ENCODE measurements at places on chromosomes 3 and 15.

DNA sequence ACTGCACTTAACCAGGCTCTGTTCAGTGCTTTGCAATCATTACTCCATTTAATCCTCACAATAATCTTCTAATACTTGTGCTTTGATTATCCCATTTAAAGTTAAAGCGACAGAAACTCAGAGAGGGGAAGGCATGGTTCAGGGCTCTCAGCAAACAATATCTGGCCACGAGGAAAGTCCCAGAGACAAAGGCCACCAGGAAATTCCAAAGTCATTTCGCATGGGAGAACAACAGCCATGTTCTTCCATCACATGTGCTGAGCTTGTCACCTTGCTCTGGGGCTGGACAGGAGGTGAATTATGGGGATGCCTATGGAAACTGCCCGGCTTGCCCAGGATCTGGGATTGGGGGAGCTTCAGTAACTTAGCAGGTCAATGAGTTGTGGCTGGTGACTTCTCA lies 66.2 kb upstream of the HRH1 start:
- DNase-seq, result no peak

- DNase-seq, result no peak
Observed at GRCh38 chr15:90986790-90987507, 7.4 kb downstream of the PRC1 start.

GRCh38 chr3:99846477-99847160 lies 29.0 kb downstream of the CMSS1 start:
- no peak for DNase-seq

DNA sequence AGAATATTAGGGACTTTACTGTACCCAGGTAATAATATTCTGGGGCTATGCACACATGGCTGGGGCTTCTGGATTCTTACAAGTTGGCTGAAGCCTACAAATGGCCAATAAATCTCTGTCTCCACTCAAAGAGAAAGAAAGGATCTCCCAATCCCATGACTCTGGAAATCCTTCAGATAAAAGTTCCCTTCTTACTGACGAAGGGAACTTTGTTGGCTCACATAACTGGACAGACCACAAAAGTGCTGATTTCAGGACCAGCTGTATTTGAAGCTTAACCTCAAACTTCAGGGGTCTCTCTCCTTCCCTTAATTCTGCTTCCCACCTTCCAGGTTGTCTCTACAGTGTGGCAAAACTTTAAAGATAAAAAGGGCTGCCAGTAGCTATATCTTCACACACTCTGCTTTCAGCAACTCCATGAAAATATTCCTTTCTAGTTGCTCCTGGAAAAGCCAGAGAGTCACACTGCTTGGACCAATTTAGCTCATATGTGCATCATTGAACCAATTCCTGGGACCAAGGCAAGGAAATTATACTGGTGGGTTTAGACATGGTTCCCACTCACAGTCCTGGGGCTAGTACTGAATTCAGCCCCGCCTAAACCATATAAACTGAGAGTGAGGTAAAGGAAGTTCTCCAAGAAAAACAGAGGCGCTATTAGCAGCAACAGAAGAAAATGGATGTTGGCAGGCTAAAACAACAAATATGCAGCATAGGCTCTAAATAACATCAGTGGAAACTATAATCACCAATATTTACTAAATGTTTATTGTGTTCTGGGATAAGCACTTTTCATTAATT lies 290.0 kb upstream of the GADL1 start:
- no peak for DNase-seq

- DNase-seq, result no peak
Observed at GRCh38 chr3:1696669-1697275, 401.9 kb upstream of the CNTN4 start.

DNA sequence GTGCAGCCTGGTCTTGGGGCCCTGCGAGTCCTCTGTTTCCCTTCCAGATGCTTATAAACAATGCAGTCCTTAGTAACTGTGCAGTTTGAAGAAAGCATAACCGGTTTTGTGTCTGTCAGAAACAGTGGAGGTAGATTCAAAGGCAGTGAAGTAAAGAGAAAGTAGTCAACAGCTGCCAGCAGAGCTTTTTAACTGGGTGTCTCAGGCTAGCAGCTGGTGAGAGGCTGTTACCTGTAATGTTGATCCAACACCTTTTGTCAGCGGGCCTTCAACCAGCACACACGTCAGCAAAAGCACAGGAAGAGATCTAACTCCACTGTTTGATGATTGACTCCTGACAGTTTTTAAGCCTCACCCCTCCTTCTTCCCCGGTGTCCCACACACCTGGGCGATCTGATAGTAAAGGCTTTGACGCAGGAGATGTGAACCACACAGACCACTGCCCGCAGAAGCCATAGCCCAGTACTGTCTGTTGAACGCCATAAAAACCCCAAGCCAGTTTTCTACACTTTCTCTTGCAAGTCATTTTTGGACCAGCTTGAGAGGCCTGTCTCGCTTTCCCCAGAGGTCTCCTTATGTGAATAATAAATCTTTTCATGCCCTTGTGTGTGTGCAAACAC lies 178.0 kb downstream of the FMN1 start:
- DNase-seq, result no peak

DNA sequence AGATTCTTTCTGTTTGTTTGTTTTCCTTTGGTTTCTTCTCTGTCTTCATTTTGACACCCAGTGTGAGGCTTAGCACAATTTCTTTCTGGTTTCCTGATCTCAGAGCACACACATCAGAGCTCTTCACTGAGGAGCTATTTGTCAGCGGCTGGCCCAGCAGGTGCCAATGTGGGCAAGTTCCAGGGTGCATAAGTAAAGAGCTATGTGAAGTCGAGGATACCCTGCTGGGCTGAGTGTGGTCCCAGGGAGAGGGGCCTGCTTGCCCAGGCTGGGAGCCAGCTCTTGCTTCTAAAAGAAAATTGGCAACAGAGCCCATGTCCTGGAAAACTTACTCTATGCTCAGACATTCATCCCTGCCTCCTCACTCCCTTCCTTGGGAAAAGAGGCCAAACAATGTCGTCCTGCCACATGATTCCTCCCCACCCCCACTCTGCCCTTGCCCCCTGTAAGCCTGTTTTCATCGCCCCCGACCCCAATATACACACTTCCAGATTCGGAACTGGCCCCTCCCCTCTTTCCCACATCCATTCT lies 101.2 kb downstream of the ST8SIA2 start:
- no peak for DNase-seq

DNA sequence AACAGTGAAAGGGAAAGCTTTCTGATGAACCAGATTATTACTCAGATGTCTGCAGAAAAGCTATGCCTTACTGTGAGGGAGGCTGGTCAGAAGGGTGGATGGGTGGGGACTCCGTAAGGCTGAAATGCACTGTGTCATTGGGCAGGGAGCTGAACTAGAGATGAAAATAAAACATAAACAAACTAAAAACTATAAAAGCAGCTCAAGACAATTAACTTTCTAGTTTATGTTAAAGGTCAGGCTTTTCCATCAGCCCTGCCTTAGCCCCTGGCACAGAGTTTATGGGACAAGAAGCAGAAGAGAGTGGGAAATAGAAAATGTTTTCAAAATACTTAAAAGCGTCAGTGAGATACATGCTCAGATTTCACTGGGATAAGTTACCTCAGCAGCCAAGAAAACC lies 310.0 kb upstream of the UBE2E2 start:
- no peak for DNase-seq

- DNase-seq, result no peak
Observed at GRCh38 chr15:71639471-71639870, 170.9 kb upstream of the NR2E3 start.

GRCh38 chr3:66477856-66478255 lies 23.0 kb downstream of the LRIG1 start:
- no peak for DNase-seq

DNA sequence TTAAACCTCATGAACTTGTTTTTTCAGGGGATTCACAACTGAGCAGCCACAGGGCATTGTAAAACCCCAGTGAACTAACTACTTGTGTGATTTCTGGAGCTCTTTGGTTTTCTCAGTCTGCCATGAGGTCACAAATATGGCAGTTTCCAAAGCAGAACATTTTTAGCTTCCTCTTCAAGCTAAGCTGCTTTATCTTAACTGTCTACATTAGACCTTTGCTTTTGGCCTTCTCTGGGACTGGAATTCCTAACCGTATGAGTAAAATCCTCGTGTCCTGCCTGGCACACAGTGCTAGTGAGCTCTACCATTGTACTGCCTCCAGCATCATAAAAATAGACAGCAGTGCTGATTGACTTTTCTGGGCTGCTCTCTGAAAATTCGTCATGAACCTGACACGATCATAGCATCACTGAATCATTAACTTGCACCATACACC lies 22.1 kb downstream of the CDIN1 start:
- no peak for DNase-seq

DNA sequence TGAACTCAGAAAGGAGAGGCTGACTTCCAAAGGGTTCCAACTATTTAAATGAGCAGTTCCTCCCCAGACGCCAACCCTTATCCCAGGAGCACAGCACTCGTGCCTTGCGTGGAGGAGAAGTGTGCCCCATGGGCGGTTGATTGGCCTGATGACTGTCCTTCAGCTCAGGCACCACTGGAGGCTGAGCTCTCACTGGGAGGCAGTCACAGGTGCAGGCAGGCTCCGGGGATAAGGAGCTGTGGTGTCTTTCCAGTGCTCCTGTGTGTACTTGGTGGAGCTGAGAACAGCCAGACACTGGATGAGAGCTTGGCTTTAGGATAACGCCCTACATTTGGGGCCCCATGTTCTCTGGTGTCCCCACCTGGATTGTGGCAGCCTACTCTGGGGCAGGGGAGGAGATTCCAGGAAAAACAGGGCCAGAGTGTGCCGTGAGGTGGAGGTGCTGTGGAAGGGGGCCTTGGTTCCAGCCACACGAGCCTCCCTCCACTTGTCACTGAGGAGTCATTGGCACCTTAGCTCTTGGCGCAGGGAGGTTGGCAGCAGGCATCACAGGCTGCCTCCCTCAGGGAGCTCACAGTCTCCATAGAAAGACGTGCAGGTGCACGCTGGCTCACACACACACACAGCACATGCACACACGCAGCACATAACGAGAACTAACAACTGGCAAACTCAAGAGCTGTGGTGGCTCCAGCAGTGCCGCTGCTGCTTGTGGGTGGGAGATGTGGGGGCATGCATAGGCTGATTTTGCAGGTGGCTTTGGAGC lies 22.7 kb upstream of the EPHB3 start:
- DNase-seq, result no peak

DNA sequence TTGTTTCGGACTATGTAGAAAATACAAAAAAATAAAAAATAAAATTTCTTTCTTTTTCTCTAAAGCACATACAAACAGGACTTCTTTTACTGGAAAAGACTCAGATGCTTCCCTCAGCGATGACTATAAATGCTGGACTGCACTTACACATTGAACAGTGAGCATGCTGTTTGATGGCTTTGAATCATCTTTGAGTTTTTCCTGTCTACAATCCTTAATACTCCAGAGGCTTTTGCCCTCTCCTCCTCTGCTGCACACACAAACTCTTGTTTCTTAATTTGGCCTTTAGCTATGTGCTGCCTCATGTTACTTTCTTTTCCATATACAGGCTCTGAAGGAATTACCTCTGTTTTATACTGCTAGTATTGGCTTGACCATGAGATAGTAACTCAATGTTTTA lies 575.1 kb downstream of the EPHA3 start:
- no peak for DNase-seq

GRCh38 chr3:133527081-133527715 lies 46.3 kb upstream of the CDV3 start:
- DNase-seq, result no peak

DNA sequence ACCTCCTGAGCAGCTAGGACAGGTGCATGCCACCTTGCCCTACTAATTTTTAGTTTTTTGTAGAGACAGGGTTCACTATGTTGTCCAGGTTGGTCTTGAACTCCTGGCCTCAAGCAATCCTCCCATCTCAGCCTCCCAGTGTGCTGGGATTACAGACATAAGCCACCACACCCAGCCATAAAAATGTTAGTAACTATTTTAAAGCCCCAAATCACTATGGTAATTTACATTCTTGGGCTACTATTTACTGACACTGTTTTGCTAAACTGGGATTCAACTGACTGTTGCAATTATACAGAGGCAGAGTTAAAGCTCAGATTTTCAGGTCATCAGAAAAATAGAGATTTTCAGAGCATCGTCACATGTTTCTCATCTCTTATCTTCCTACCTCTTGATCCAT lies 258.6 kb downstream of the FEZF2 start:
- DNase-seq, result no peak

DNA sequence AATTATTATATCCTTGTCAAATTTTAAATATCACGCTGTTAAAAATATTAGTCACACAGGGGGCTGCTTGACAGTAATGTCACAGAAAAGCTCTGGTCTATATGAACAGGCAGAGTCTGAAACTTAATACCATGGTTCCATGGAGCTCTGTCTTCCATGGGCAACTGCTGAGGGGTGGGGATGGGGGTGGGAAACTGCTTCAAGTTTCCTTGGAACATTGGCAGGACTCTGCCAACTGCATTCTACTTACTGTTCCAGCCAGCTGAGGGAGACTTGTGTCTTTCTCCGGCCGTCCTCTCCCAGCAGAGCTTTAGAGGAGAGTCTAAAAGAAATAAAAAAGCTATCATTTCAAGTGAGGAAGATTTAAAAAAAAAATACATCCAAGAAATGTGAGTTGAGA lies 348.7 kb downstream of the ZIC1 start:
- no peak for DNase-seq

DNA sequence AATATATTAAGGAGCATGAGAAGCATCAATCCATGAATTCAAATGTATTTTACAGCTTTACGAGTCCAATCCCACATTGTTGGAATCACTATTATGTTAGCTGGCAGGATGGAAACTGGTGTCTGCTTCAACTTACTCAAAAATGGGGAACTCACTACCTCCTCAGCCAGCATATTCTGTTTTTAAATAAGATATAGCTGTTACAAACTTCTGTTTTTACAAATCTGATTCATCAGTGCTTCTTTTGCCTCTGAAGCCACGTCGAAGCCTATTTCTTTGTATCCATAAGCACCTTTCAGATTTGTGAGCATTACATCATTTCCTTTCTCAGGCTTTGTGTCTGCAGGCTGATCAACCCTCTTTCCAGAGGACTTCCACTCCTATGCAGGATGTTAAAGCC lies 105.9 kb downstream of the TPRG1 start:
- no peak for DNase-seq

DNA sequence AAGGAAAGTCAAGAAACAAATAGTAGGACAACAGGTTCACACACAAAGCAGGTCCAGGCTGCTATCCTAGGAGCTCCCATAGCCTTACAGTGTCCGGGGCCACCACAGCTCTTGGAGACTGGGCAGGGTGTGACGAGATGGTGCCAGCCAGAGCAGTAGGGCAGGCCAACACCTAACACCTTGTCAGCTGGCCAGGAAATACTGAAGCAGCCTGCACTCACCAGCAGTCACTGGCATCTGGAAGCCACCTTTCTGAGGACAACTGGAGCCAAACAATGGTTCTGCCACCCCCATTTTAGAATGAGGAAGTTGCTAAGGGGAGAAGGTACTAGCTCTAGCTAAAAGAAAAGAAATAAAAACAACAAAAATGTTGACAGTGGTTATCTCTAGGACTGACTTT lies 47.2 kb downstream of the CCDC12 start:
- no peak for DNase-seq

GRCh38 chr3:110420158-110420641 lies 651.4 kb upstream of the NECTIN3 start:
- DNase-seq, result no peak
